ENCODE measurements at places on chromosomes 13 and 19.

DNA sequence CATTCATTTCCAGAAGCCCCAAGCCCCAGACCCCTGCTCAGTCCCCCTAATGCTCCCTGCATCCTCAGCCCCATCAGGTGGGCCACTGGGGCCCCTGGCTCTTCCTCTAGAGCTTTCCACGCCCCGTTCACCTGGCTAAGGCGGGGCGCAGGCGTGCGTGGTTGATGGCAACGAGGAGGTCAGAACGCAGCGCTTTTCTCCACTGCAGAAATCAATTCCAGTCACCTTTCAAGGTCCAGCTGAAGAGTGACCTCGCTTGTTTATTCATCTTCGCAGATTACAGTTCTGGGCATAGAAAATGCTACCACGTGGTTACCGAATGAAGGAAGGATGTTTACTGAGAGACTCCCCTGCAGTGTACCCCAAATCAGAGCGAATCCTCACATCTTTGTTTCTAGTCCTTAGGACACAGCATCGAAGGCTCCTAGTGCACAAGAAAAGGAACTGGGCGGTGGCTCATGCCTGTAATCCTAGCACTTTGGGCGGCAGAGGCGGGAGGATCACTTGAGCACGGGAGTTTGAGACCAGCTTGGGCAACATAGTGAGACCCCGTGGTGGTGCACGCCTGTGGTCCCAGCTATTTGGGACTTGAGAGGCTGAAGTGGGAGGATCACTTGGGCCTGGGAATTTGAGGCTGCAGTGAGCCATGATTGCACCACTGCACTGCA is 828 bp upstream of the PBX4 start:
- DNase-seq, result no peak

- peak; percentile 51 for DNase-seq
These were observed 558 bp downstream of the MZT1 start for GRCh38 chr13:72726726-72727416.

DNA sequence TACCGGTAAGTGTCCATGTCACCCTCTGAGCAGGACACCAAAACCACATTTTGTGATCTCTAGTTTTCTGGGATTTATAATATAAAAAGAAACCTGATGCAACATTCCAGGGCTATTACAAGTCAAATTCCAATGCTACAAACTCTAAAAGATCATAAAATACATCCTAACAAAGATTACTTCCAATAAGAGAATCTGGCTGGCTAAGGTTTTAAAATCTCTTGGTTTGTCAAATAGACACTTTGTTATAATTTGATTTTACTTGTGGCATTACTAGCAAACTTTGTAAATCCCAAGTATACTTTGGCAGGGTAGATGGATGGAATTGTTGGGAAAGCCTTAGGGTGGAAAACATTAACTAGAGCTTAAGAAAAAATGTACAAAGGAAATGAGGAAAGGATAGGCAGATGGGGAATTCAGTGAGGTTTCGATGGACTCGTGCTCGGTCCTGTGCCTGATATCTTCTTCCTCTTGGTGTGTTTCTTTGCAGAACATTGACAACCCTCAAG is 74.0 kb upstream of the POMP start:
- DNase-seq, result no peak

GRCh38 chr19:55325172-55325571 is at the start of gene TMEM150B:
TSS of gene TMEM150B (minus strand) at chr19:55325341. CDS start at chr19:55321036, 4,305 bp downstream.
- DNase-seq, result no peak

DNA sequence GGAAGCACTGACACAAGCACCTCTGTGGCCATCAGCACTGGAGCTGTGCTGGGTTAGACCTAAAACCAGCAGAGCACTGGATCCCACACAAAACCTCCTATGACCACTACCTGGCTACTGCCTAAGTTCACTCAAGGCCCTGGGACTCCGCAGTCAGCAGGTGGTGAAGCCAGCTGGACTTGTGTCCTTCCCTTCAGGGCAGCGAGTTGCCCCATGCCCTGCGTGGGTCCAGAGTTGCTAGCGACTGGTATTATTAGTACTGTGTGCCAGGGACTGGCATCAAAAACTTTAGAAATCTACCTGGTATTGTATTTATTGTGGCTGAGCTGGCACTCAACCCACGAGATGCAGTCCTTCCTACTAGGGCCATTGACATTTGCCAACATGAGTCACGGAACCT is 6.0 kb downstream of the OR10H4 start:
- DNase-seq, result no peak

DNA sequence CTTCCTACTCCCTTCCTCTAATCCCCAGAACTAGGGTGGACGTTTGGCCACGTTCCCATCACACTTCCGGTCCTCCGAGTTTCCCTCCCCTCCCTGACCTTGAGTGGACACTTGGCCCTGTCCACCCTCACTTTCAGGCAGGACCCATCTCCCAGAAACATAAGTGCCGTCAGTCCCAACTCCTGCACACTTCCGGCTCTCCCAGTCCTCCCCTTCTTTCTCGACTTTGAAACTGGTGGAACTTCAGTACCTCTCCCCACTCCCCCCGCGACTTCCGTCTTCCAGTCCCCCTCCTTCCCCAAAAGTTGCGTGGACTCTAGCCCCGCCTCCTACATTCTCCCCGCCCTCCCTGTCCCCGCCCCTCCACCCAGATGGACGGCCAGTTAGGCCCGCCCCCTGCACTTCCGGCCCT is 278 bp upstream of the ZNF274 start:
- no peak for DNase-seq

DNA sequence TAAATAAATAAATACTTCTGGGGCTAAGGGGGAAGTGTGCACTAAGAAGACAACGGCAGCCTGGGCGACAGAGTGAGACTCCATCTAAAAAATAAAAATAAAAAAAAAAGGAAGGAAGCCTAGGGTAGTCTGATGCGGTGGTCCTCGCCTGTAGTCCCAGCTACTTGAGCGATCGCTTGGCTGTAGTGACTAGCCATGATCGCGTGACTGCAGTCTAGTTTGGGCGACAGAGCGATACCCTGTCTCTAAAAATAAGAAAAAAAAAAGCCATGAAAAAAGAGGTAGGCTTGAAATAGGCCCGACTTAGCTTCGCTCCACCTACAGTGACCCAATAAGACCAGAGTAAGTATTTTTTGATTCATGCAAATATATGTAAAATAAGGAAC is 661 bp upstream of the BABAM1 start:
- no peak for DNase-seq

DNA sequence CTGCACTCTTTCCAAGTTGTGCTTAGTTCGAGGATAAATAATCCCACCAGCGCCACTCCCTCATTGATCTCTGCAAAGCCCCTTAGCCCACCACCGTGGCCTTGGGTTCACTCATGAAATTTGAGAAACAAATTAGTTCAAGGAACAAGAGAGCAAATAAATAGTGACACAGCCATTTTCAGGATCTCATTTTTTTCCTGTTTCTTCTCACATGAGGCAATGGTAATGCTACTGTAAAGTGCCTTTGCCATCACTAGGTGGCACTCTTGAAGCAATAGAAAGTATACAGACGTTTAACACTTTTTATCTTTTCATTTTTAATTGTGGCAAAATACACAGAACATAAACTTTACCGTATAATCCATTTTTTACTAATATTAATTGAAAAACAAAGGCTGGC is 76.8 kb upstream of the ZNF835 start:
- DNase-seq, result no peak

GRCh38 chr19:55676383-55676782 is 1.4 kb downstream of the EPN1 start:
- no peak for DNase-seq

DNA sequence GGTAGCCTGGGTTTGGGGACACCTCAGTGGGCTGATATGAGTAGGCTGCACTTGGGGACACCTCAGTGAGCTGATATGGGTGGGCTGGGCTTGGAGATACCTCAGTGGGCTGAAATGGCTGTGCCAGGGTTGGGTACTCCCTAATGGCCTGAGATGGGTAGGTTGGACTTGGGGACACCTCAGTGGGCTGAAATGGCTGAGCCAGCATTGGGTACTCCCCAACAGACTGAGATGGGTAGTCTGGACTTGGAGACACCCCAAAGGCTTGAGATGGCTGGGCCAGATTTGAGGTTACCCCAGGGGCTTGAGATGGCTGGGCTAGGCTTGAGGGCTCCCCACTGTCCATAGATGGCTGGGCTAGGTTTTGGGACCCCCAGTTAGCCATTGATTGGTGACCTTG is 12.1 kb downstream of the IQCN start:
- DNase-seq, result no peak
